ENCODE measurements at places on chromosomes 5 and 9.
A peak's percentile ranks its signal among the peaks of the same experiment; 100 is the strongest.

DNA sequence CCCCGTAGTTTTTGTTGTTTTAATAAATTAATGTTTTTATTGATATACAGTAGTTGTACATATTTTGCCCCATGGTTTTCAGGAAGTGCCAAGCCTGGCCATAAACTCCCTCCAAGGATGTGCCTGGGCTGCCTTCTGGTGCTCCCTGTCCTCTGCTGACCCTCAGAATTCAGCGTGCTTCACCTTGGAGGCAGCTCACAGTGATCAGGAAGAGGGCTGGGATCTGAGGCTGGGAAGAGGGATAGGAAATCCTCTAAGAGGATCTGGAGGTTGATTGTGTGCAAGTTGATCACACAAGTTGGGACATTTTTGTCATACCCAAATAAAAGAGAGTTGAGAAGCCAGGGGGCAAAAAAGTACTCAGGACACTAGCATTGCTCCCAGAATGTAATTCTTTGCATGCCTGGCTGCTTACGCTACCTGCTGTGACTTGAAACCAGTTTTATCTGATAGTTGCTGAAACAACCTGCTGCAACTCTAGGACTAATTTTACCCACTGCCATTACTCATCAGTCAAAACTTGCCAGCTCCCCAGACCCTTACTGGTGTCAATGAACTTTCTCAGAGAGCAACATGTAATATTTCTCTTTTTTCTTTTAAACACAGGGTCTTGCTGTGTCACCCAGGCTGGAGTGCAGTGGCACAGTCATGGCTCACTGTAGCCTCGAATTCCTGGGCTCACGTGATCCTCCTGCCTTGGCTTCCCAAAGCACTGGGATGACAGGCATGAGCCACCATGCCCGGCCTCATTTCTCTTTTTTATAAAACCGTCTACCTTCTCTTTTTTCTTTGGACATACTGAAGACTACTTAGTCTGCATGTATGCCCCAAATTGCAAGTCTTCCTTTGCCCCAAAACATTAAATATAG lies 29.0 kb downstream of the PDE6A start:
- DNase-seq, result no peak

- DNase-seq, result no peak
These were observed 648.5 kb upstream of the WWC1 start for GRCh38 chr5:167642779-167643517.

DNA sequence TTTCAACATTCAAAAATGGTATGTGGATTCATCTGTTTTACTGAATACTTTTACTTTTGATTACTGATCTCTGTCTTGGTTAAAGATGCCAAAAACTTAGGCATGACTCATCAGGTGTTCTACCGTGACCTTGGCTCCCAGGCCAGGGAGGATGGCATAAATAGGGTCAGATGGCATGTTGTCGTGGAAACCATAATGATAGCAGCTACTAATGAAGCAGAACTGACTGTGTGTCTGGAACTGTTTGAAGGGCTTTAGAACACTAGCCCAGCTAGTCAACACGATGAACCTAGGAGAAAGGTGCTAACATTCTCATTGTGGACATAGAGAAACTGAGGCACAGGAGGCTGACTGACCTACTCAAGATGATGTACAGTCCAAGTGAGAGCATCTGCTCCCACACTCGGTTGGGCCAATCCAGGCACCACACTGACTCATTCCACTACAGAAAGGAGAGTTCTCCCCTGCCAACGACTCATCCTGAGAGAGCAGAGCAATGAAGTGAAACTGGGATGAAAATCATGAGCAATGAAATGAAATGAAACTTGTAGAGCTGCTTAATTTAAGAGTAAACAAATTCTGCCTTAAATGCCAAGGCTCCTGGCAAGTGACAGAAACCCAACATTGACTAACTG lies 116.0 kb downstream of the TENT4A start:
- no peak for DNase-seq

- DNase-seq, result no peak
These were observed 171.1 kb downstream of the TARS1 start for GRCh38 chr5:33611877-33612276.

DNA sequence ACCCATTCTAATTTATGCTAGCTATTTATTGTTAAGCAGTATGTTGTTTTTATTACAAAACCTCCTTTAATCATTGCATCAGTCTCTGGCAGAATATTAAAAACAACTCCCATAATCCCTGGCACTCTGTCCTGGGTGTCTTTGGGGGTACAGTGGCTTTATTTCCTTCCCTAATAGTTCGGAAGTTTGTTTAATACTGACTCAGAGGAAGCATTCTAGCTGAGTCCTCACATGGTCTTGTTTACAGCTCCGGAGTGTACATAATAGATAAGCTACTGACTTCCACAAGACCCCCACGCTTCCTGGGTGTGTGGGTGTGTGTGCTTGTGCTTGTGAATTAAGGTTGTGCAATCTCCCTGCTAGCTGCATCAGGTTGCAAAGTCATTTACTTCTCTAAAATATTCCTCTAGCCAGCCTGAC lies 149.8 kb upstream of the CDKN2B start:
- no peak for DNase-seq

GRCh38 chr5:96489532-96489931 lies 56.5 kb upstream of the PCSK1 start:
- DNase-seq, result no peak

- no peak for DNase-seq
These were observed 254.4 kb downstream of the FAM114A2 start for GRCh38 chr5:153784277-153784676.

GRCh38 chr5:2261004-2261703 lies 378.4 kb upstream of the IRX4 start:
- DNase-seq, result no peak

DNA sequence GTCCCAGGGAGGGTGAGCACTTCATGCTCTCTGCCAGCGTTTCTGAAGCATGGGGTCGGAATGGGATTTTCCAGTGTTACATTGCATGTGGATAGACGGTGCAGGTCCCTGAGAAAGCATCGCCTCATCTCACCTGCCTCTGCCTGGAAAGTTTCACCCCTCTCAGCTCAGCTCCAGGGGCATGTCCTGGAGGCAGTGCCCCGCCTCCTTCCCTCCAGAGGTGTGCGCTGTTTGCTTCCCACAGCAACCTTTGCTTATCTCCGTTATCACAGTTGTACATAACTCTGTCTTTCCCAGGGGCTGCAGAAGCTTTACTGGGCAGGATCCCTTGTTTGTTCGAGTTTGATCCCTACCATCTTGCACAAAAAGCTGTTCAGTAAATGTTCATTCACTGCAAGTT lies 10.7 kb upstream of the CREBRF start:
- no peak for DNase-seq

DNA sequence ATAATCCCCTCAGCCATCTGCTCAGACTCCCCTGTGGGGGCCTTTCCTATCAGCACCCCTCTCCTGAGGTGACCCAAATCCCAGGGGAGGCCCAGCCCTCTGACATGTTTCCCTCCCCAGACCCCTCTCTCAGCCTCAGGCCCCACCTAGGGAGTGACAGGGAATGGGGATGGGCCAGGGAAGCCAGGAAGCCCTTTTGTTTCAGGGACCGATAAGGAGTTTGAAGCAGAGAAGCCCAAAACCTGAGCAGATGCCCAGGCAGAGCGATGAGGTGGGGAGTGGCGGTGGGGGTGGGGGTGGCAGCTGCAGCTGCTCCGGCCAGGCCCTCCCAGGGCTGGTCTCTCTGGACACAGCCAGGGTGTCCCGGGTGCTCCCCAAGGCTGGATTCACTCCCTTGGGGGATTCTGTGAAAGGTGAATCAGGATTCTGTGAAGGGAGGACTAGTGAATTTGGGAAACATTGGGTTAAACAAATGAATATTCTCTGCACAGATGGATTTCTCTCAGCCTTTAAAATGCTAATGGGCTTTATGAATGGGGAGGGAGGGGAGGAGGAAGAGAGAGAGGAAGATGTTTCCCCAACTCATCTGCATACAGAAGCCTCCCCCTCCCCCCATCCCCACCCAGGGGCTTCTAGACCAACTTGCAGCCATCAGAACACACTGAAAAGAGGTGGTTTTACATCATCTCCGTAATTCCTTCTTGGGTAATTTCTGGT lies 17.4 kb downstream of the AKNA start:
- DNase-seq, result peak; percentile 62

- DNase-seq, result no peak
These were observed 293.1 kb downstream of the ZSWIM6 start for GRCh38 chr5:61625137-61625561.

- DNase-seq, result no peak
These were observed 119.0 kb downstream of the MELK start for GRCh38 chr9:36691671-36692070.

DNA sequence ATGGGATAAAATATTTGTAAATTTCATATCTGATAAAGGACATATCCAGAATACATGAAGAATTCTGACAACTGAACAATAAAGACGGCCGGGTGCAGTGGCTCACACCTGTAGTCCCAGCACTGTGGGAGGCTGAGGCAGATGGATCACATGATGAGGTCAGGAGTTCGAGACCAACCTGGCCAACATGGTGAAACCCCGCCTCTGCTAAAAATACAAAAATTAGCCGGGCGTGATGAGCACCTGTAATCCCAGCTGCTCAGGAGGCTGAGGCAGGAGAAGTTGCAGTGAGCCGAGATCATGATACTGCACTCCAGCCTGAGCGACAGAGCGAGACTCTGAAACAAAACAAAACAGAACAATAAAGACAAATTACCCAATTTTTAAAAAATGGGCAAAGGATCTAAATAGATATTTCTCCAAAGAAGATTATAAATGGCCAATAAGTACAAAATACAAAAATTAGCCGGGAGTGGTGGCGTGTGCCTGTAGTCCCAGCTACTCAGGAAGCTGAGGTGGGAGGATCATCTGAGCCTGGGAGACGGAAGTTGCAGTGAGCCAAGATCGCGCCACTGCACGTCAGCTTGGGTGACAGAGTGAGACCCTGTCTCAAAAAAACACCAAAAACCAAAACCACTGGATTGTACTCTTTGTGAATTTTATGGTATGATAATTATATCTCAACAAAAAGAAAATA lies 9.6 kb upstream of the NSD1 start:
- DNase-seq, result no peak

- no peak for DNase-seq
These were observed 204.7 kb upstream of the MPDZ start for GRCh38 chr9:13484186-13484585.

- DNase-seq, result no peak
These were observed 18.3 kb upstream of the SPATA9 start for GRCh38 chr5:95701074-95701473.

DNA sequence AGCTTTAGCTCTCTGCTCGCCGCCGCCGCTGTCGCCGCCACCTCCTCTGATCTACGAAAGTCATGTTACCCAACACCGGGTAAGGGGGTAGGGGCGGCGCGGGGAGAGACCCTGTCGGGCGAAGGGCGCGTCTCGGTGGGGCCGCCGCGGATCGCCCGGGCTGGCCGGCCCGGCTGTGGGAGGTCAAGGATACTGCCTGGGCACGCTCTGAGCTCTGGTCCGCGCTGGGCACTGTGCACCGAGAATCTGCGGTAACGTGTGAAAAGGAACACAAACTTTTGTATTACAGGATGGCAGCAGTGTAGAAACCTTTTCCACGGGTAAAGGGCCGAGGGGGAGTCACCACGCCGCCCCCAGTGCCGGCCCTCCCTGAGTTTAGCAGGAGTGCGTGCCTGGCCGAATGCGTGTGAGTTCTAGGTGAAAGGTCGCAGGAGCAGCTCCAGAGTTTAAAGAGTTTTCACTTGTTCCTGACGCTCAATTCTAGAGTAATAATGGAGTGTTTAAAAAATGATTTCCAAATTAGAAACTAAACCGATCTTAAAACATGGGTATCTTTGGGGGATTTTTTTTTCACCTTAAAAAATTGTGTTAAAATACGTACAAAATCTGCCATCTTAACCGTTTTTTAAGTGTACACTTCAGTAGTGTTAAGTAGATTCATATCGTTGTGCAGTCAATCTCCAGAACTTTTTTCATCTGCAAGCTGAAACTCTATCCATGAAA lies at the start of gene HSDL2:
HSDL2 (plus strand) TSS at position 7 of the 723 bp plus-strand sequence; CDS start at position 63, 56 bp downstream.
- DNase-seq, result peak; percentile 56

DNA sequence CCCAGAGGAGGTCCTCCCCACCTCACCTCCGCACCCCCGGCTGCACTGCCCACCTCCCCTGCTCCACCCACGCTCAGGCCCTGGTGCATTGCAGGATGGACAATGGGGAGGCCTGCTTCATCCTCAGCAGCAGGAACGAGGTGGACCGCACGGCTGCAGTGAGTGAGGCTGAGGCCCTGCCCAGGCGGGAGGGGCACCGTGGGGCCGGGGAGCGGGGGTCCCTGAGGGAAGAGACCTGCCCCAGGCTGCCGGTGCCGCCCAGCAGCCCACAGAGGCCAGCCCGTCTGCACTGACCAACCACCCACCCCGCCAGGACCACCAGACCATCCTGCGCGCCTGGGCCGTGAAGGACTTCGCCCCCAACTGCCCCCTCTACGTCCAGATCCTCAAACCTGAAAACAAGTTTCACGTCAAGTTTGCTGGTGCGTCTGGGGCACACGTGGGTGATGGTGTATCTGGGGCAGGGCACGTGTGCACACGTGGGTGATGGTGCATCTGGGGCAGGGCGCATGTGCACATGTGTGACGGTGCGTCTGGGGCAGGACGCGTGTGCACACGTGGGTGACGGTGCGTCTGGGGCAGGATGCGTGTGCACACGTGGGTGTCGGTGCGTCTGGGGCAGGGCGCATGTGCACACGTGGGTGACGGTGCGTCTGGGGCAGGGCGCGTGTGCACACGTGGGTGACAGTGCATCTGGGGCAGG lies 66.7 kb downstream of the KCNT1 start:
- no peak for DNase-seq

- DNase-seq, result no peak
These were observed 1855.5 kb downstream of the MAT2B start for GRCh38 chr5:165360784-165361542.

GRCh38 chr5:93189707-93190120 lies 391.3 kb downstream of the NR2F1-AS1 start:
- no peak for DNase-seq

- no peak for DNase-seq
These were observed 138.2 kb upstream of the LPAR1 start for GRCh38 chr9:111176511-111176910.

DNA sequence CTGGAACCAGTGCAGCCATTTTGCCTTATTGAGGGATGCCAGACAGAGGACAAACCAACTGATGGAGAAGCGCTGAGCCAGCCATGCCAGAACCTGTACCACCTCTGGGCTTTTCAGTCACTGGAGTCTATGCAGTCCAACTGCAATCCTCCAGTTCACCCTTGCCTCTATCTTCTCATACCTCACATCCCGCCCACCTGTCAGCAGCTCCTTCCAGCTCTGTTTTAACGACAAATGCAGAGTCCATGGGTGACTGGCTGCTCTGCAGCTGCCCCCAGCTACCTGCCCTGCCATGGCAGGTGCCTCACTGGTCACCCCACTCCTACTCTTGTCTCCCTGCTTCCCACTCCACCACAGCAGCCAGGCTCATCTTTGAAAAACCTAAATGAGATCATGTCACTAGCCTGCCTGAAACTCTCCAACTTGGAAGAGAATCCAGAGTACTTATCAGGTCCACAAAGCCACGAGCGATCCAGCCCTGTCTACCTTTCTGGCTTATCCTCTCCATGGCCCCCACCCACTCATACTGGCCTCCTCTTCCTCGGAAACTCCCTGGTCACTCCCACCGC lies 14.0 kb upstream of the ACSL6 start:
- DNase-seq, result no peak

DNA sequence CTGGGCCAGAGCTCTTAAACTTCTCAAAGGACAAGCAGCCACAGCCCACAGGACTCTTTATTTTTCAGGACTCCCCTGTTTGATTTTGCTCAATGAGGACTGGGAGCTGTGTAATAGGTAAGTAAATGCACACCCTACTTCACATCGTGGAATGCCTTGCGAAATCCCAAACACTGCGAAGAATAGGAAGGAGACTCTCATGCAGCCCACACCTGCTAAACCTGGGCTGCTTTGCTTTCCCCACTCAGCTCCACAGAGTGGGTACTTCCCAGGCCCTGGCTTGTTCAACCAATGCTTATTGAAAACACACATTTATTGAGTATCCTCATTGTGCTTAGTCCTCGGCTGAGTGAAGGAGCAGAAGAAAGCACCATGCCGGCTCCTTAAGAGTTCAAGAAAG lies 103.3 kb upstream of the FSTL4 start:
- no peak for DNase-seq

Data from NB4 (cell line).